Activated CD4-positive, alpha-beta memory T cell treated with anti-CD3 and anti-CD28 coated beads for 36 hours (primary cell): ENCODE measurements at places on chromosomes 5 and 9. TPM values are rescaled to one million over a fixed set of nuclear protein-coding genes. Genes with fewer than 3 reads are reported as not detected.

HNRNPAB gene
- 316 TPM for total RNA-seq

DNA sequence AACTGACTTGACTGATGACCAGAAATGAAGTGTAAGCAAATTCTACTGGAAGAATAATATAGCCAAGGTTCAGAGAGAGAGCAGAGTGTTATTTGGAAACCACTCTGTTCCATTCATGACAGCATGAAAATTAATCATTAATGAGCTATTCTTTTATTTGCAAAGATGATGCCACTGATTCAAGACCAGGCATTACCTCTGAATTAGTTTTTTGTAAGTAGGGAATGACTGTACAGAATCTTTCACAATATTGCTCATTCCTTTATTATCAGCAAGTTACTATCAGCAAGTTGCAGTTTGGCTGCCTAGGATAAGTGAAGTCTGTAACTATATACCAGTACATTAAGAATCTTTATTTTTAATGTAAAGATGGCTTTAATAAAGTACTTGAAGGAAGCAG lies 75.1 kb upstream of the RGMB start:
- H3K4me3 ChIP-seq = no peak overlapping the region
- H3K27me3 ChIP-seq = peaks cover 2% of the 10 kb centered on the region
- peaks cover 3% of the 10 kb centered on the region for H3K36me3 ChIP-seq
- no peaks in the 10 kb centered on the region for H3K4me1 ChIP-seq

DNA sequence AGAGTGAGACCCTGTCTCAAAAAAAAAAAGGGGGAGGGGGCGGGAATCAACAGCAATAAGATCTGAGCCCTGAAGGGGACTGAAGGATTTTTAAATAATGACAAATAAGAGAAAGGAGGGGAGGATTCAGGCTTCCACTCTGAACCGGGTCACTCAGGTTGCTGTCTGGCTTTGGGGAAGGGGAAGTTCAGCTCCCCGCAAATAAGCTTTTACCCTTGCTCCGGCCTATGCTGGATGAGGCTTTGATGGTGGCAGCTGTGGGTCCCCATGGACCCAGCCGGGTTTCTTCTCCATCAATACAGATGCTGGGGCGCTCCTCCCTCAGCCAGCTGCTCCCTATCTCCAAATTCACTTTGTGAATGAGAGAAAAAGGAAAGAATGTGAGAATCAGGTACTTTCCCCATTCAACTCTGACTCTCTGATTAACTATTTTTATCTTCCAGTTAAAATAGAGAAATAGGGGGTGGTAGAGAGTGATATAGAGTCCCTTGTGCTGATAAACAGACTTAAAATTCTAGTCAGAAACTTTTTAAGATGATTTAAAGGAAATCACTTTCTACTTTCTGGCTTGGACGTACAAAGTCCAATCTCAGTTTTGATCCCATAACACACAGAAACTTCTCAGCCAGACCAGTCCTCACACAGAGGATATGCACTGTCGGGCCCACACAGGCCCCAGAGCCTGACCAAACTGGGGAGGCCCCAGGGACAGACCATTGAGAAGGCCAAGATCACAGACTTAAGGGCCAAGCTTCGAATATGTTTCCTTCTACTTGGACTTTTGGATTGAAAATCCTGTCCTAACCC lies 39.6 kb downstream of the C5orf15 start:
- H3K27me3 ChIP-seq = no peaks in the 10 kb centered on the region
- peak; percentile 33 for DNase-seq
- H3K36me3 ChIP-seq = no peaks in the 10 kb centered on the region
- peaks cover 48% of the 10 kb centered on the region for H3K4me1 ChIP-seq
- H3K4me3 ChIP-seq = peak overlapping the region; percentile 38
- H3K27ac ChIP-seq = peak overlapping the region; percentile 98

GRCh38 chr9:114238472-114238871 lies 83.1 kb downstream of the COL27A1 start:
- DNase-seq = no peak
- no peak overlapping the region for H3K27ac ChIP-seq
- H3K4me1 ChIP-seq = no peaks in the 10 kb centered on the region
- H3K4me3 ChIP-seq = no peak overlapping the region
- H3K27me3 ChIP-seq = peaks cover 3% of the 10 kb centered on the region
- H3K36me3 ChIP-seq = no peaks in the 10 kb centered on the region

C7 gene
- total RNA-seq = not detected

- H3K27ac ChIP-seq = no peak overlapping the region
- H3K27me3 ChIP-seq = peaks cover 9% of the 10 kb centered on the region
- H3K36me3 ChIP-seq = peaks cover 1% of the 10 kb centered on the region
- H3K4me1 ChIP-seq = no peaks in the 10 kb centered on the region
These were observed 35.8 kb upstream of the MEGF10 start for GRCh38 chr5:127254729-127255284.

DNA sequence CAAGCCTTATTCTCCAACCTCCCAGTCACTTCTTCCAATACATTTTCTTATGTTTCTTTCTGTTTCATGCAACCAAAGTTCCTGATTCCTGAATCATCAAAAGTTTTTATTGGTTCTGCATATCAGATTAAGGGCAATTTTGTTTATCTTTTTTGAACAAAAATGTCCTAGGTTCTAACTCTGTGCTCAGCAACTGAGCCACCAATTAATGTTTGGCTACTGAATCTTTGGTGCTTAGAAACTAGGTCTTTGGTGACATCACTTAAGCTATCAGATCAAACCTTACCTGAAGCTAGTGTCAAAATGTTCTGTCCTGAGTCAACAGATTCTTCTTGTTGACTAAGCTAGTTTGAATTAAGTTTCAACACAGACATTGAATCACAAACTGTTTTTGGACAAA lies 56.1 kb downstream of the FGF18 start:
- no peak for DNase-seq
- H3K36me3 ChIP-seq = no peaks in the 10 kb centered on the region
- no peak overlapping the region for H3K27ac ChIP-seq
- no peaks in the 10 kb centered on the region for H3K27me3 ChIP-seq
- no peak overlapping the region for H3K4me3 ChIP-seq

IL7R gene
- total RNA-seq = 163 TPM

DNA sequence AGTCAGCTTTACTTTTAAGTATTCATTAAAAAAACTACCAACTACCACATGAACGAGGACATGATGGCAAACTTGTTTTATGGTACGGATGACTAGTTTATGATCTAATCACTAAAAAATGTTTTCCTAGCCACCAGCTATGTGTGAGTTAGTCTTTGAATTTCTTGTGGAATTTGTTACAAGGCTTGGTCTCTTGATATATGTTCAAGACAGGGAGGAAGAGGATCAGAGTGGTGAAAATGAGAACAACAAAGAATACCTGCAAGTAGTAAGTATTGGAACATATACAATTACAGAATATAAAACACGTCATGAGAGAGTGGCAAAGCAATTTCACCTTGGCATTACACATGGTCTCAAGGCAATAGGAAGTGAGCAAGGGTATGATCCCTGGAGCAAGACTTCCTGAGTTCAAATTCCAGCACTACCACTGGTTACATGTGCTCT lies 548.6 kb upstream of the TLE4 start:
- H3K27me3 ChIP-seq = no peaks in the 10 kb centered on the region
- H3K4me3 ChIP-seq = no peak overlapping the region
- DNase-seq = no peak

GRCh38 chr5:40030661-40031060 lies 605.9 kb upstream of the DAB2 start:
- no peak overlapping the region for H3K4me3 ChIP-seq
- peaks cover 10% of the 10 kb centered on the region for H3K4me1 ChIP-seq
- no peaks in the 10 kb centered on the region for H3K27me3 ChIP-seq
- H3K27ac ChIP-seq = no peak overlapping the region
- no peak for DNase-seq

DNA sequence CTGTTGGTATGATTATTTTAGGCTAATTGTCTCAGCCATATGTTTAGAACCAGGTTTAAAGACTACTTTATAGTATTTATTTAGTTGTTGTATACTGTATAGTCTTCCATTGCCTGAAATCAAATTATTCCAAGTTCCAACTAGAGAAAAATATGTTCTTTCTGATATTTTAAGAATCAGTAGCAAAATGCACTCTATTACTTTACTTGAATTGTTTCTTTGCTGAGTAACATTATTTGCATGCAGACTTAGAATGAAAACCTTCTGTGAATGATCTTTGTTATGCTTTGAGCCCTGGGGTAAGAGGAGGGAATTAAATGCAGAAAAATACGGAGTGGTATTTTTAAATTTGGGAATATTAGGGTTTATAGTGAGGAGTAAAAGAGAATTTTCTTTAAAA lies 47.9 kb downstream of the MEGF10 start:
- no peaks in the 10 kb centered on the region for H3K4me1 ChIP-seq
- H3K27me3 ChIP-seq = peaks cover 9% of the 10 kb centered on the region
- DNase-seq = no peak

DNA sequence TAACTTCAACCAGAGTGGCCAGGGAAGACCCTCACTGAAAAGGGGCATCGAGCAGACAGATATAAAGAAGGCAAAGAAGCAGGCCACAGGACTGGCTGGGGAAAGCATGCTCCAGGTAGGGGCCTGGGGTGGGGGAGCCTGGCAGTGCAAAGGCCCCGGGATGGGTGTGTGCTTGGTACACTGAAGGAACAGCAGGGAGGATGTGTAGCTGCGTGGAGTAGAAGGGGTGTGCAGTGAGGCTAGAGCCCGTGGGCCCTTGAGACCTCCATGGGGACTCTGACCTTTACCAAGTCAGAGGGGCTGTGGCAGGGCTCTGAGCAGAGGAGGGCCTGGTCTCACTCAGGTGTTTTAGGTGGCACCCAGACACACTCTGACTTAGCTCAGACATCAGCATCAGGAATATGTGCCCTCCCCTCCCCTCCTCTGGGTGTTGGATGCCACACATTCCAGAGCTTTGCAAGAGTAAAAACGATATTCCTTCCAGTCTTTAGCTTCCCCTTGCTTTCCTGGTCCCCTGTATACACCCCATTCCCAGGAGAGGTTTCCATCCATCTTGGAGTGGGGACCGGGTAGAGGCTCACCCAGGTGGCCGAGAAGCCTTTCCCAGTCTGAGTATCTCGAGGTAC lies 7.6 kb downstream of the TRIM7 start:
- DNase-seq = no peak
- H3K36me3 ChIP-seq = no peaks in the 10 kb centered on the region
- no peak overlapping the region for H3K27ac ChIP-seq
- H3K4me1 ChIP-seq = peaks cover 10% of the 10 kb centered on the region

GRCh38 chr5:36423578-36424307 lies 122.0 kb upstream of the RANBP3L start:
- DNase-seq = no peak
- no peak overlapping the region for H3K4me3 ChIP-seq
- H3K27ac ChIP-seq = no peak overlapping the region
- no peaks in the 10 kb centered on the region for H3K36me3 ChIP-seq
- H3K4me1 ChIP-seq = peaks cover 7% of the 10 kb centered on the region

IL4 gene
- total RNA-seq = 6.4 TPM

GRCh38 chr5:98840946-98841345 lies 67.5 kb downstream of the RGMB start:
- H3K36me3 ChIP-seq = peaks cover 2% of the 10 kb centered on the region
- no peaks in the 10 kb centered on the region for H3K27me3 ChIP-seq
- DNase-seq = no peak
- no peaks in the 10 kb centered on the region for H3K4me1 ChIP-seq
- H3K27ac ChIP-seq = no peak overlapping the region

PDE6A gene
- not detected for total RNA-seq

DNA sequence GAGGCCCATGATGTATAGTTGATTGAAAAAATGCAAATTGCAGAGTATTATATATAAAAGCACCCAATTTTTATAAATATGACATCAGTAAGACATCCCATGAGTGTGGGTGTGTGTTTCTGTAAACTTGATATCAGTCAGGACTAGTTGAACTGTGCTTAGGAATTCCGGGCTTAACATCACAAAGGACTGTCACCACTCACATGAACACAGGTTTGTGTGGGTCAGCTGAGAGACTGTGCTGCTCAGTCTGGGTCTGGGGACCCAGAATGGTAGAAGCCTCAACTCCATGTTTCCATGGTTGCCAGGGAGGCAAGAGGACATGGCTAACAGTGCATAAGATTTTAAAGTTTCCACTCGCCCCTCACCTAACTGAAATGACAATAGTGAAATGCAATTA lies 120.3 kb downstream of the ADCY2 start:
- no peaks in the 10 kb centered on the region for H3K36me3 ChIP-seq
- no peak for DNase-seq
- no peaks in the 10 kb centered on the region for H3K4me1 ChIP-seq

SPOCK1 gene
- total RNA-seq = not detected

DNA sequence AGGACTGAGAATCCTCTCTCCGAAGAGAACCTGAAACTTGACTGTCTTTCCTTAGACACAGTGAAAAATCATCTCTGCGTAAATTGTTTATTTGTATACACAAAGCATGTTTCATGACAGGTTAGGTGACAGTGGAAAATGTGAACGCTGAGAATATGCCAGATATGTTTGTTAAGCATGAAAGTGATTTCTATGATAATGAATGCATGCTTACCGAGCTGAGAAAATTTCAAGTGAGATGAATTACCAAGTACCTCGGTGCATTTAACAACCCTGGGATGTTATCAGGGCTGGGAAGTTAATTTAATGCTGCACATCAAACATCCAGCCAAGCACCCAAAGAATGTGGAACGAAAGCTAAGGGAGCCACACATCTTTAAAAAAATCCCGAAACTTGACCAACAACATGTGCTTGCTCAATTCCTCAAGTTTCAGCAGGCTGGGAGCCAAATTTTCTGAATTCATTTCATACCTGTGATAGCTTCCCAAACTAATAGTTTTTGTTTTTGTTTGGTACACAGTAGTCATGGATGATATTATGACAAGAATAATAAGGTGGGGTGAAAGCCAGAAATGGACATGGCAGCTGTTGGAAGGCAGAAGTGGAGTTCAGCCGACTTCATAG lies 336.9 kb downstream of the ARHGEF28 start:
- no peak for DNase-seq
- no peak overlapping the region for H3K4me3 ChIP-seq
- H3K27ac ChIP-seq = no peak overlapping the region
- no peaks in the 10 kb centered on the region for H3K36me3 ChIP-seq
- no peaks in the 10 kb centered on the region for H3K4me1 ChIP-seq

DNA sequence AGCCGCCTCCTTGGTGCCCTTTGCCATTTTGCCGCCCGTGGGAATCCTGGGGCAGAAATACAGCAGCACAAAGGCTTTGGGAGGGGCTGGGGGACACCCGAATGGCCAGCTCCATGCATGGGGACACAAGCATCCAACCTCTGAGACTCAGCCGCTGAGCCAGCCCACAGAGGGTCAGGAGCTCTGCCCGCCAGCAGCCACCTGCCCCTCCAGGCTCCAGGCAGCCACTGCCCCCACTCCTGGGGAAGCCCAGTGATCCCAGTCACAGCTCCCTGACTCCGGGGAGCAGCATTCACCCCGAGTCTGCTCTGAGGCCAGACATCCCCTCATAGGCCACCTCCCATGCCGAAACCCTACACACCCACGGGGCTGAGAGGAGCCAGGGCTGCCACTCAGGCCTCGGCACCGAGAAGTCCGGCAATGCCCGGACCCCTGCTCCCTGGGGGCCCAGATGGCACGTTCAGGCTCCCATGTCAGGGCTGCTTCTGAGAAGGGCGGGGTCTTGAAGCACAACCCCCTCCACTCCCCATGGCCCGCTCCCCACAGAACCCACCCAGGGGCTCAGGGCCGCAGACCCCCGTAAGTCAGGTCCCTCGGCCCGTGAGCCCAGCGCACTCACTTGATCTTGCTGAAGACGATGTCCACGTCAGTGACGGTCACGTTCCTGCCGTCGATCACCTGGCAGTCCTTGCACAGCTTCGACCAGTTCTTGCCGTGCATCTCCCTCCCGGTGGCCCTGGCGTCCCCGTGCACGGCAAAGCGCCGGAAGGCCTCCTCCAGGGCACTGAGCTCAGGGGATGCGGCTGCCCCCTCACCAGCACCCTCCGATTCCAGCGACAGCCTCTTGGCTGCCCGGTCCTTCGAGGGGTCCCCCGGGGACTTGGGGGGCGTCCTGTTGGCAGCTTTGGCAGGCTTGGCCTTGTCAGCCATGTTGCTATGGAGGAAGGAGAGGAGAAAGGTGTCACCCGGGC lies 15.7 kb downstream of the TPPP start:
- no peak overlapping the region for H3K4me3 ChIP-seq
- peaks cover 4% of the 10 kb centered on the region for H3K27me3 ChIP-seq
